Brain microvascular endothelial cell (primary cell): ENCODE measurements at places on chromosomes 3 and 15.

DNA sequence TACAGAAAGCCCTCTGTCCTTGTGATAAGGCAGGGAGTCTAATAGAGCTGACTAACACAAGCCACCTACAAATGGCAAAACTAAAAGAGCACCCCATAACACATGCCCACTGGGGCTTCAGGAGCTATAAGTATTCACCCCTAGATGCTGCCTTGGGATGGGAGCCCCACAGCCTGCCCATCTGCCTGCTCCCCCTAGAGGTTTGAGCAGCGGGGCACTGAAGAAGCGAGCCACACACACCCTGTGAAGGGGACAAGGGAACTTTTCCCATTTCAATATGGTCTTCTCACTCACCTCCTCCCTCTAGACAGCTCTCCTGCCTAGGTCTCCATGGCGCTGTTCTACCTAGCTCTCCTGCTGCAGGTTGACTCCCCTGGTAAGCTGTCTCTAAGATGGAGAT is 261.0 kb downstream of the SHQ1 start:
- no peak for DNase-seq

DNA sequence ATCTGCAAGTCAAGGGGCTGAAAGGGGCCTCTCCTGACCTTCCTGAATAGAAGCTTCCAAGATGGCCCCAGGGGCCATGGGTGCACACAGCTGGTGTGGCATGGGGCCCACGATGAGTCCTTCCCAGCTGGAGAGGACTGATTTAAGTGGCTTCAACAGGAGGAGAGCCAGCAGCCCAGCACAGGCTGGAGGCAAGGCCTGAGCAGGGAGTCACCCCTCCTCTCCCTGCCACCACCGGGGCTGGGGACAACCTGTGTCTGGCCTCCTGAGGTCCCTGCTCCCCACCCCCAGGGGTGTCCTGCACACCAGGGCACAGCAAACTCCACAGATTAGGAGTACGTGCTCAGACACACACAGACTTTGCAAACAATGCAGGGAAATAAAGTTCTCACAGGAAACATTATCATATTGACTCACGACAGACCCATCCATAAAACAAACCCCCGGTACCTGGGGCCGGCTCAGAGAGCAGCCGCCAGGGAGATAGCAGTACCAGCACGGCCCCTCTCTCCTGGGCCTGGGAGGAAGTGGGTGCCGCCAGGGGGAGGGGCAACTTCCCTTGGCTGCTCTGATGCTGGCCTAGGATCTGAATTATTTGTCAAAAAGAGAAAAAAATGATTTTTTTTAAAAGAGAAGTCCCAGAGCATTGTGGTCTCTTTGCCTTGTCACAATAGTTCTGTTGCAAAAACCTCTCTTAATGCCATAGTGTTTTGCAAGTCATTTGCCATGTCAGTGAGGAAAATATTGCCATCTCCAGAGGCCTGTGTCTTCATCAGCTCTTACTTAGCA is 21.9 kb upstream of the TSEN2 start:
- no peak for DNase-seq

DNA sequence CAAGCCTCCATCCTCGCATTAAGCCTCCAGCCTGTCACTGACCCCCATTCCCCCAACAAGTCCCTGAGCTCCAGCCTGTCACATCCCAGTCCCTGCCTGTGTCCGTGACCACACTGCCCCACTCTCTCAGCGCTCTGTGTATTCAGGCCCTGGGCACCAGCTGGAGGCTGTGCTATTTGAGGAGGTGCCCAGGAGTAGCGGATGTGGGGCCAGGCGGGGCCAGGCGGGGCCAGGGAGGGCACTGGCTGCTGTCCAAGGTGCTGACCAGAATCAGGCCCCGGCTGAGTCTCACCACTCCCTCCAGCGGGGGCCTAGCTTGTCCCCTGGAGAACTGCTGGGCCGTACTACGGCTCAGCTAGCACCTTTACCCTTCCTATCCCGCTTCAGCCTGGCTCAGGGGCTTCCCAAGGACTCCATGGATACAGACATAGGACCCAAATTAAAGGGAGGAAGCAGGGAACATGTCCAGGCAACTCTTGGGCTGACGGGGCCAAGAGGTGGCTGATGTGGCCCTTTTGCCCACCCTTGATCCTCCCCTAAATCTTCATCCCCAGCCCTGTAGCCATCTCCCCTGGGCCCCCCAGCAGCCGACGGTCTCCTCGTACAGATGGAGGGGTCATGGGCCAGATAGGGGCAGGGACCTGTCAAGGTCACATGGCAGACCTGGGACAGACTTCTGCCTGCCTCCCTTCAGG is 1.1 kb downstream of the HHATL start:
- DNase-seq, result no peak

- DNase-seq, result no peak
These were observed 12.5 kb downstream of the ASB7 start for GRCh38 chr15:100614918-100615317.

DNA sequence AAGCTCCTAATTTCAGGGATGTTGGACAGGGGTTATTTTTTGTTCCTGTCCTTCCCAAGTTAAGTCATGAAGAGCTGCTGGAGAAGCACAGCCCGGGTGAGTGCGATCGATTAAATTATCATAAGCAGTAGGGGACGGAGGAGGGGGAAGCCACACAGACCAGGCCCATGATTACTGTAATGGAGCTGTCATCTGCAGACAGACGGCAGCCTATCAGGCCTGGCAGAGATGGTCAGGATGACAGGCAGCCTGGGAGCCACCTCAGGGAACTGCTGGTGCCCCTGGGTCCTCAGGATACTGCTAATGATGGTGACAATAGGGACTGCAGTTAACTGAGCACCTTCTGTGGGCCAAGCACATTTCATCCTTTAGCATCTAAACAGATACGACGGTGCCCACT is 147.7 kb downstream of the RAB11A start:
- no peak for DNase-seq

DNA sequence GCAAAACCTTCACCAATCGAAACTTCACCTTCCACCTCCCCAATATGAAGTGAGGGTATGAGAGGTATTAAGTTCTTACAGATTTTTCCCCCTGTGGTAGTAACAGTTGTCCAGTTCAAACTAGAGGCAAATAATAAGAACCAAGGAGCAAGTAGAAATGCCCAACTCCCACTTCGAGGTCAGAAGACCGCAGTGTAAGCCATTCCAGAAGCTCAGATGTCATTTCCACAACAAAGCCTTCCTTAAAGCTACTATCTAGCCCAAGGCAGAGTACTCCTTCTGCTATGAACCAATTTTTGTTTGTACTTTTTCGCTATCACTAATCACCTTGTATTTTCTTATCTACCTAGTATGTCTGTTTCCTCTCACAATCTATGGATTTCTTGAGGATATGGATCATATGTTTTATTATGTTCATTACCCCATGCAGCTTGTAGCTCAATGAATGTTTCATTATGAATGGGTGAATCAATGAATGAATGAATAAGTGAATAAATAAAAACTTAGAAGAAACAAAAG is 235.7 kb upstream of the KCNMB2 start:
- DNase-seq, result no peak

GRCh38 chr3:133113927-133114597 is 75.9 kb downstream of the TMEM108 start:
- DNase-seq, result no peak

- peak; percentile 69 for DNase-seq
These were observed 27.0 kb upstream of the SFMBT1 start for GRCh38 chr3:53072653-53073552.

GRCh38 chr3:191051037-191051436 is 148.0 kb upstream of the OSTN start:
- DNase-seq, result no peak

- DNase-seq, result no peak
These were observed 52.5 kb upstream of the RPL32 start for GRCh38 chr3:12893852-12894251.

DNA sequence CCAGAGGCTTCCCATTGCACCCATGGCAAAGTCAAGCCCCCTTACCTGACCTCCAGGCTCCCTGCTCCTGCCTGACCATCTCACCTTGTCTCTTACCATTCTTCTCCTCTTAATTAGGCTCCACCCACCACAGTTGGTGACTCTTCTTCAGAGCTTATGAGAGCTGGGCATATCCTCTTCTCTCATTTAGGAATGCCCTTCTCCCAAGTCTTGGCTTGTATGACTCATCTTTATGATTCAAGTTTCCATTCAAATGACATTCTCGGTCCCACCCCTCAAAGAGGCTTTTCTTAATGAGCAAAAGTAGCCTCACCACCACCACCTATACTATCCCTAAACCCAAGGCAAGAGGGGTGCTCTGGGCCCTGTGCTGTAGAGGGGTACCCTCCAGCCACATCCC is 55.3 kb upstream of the NUDT16 start:
- DNase-seq, result no peak

DNA sequence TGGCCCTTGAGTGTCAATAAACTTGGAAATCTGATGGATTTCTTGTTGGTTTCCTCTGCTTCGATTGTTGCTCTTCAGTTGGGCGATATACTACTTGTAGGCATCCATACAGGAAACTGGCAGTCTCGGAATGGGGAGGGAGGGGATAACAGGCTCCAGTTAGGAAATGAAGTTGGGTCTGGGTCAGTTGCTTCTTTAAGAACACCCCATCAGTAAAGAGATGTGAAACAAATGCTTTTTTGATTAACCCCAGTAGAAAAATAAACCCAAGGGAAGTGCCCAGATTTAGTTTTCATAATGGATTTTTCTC is 681 bp downstream of the CHMP2B start:
- no peak for DNase-seq

GRCh38 chr3:183591881-183592521 is 36.5 kb upstream of the KLHL6 start:
- DNase-seq, result no peak

GRCh38 chr3:5021116-5022092 is 42.2 kb downstream of the BHLHE40 start:
- DNase-seq, result peak; percentile 64

DNA sequence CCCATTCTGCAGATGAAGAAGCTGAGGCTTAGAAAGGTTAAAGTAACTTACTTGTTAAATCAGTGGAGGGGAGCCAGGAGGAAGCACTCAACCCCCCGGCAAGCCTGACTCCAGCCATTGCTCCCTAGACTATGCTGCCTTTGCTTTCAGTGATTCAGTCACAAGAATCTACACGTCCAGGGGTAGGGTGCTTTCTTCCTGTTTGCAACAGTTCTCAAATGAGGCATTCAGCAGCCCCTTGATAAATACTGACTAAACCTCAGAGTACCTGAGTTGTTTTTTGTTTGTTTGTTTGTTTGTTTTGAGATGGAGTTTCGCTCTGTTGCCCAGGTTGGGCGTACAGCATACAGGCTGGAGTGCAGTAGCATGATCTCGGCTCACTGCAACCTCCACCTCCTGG is 28.6 kb downstream of the MAGEF1 start:
- DNase-seq, result no peak

- DNase-seq, result no peak
These were observed 21.8 kb upstream of the BDH1 start for GRCh38 chr3:197577366-197578074.

DNA sequence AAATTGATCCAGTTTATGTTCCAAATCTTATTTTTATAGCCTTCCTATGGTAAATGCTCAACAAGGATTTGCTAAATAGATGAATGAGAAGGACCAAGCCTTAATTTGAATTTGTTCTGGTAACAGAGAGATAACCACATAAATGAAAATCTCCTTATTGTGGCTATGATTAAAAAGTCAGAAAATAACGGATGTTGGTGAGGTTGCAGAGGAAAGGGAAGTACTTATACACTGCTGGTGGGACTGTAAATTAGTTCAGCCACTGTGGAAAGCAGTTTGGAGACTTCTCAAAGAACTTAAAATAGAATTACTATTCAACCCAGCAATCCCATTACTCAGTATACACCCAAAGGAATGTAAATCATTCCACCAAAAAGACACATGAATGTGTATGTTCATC is 26.2 kb downstream of the AAGAB start:
- no peak for DNase-seq

- DNase-seq, result peak; percentile 54
These were observed at the start of gene INKA1 for GRCh38 chr3:49802719-49803464. Gene INKA1 (plus strand): TSS chr3:49803261. CDS start chr3:49803393, 132 bp downstream.

DNA sequence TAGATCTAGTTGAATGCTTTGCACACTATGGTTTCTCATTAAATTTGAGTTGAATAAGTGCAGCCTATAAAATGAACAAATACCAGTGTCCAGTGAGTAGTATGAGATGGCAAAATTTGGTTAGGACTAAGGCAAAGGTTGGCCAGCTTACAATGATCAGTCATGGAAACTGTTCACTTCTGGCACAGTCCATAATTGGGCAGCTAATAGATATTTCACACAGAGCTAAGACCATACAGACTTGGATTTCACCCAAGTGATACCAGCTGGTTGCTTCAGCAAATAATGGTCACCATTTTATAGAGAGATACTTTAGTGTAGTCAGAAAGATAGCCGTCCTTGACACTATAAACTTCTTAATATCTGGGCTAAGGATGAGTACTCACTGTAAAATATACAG is 15.7 kb downstream of the GAP43 start:
- no peak for DNase-seq

GRCh38 chr3:124882816-124883747 is 4.1 kb downstream of the ITGB5 start:
- DNase-seq, result peak; percentile 37
